Hypothalamus (tissue), 51 donors: ENCODE measurements at places on chromosomes 3 and 15.

DNA sequence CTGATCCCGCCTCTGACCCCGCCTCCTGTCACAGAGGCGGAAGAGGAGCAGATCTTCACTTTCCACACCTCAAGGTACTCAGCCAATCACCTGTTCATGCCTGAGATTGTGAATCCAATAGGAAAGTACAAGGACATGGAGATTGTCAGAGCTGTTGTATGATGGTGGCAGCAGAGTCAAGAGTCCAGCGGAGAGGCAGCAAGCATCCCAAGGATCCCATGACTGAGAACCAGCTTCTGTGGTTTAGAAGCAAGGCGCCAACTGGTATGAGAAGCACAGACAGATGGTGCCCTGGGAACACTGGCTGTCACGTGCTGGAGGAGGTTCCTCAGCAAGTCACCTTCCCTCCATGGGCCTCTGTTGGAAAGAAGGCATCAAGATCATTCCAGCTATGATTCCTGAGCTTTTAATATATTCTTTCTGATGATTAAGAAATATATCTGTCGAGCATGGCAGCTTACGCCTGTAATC is 93.9 kb downstream of the CPN2 start:
- DNase-seq, result no peak

GRCh38 chr3:23592961-23593931 is 212.5 kb upstream of the UBE2E1 start:
- no peak for DNase-seq

GRCh38 chr3:57206423-57206822 is 6.6 kb upstream of the HESX1 start:
- no peak for DNase-seq

GRCh38 chr15:79495775-79496174 is 63.6 kb downstream of the MINAR1 start:
- DNase-seq, result no peak

GRCh38 chr3:132787616-132788300 is 65.5 kb upstream of the NPHP3 start:
- DNase-seq, result no peak

- DNase-seq, result no peak
These were observed 107.7 kb upstream of the SLC6A11 start for GRCh38 chr3:10708216-10708893.

DNA sequence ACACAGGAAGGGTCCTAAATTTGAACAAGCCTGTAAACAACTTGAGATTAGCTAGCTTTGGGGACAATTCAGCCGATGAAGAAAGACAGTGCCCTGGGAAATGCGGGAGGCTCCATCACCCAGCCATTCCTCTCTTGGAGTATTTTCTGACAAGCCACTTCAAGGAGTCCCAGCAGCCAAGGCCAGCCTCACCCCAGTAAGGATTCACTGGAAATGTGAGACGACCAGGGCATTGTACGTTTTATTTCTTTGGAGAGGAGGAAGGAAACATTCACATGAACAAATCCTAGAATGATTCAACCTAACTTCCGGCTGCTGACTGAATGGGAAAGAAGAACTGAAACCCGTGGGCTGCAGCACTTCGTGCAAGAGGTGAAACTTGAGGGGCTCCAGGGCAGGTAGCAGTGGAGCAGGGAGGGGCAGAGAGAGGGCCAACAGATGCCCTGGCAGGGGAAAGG is 116.4 kb upstream of the ARHGEF3 start:
- DNase-seq, result no peak

DNA sequence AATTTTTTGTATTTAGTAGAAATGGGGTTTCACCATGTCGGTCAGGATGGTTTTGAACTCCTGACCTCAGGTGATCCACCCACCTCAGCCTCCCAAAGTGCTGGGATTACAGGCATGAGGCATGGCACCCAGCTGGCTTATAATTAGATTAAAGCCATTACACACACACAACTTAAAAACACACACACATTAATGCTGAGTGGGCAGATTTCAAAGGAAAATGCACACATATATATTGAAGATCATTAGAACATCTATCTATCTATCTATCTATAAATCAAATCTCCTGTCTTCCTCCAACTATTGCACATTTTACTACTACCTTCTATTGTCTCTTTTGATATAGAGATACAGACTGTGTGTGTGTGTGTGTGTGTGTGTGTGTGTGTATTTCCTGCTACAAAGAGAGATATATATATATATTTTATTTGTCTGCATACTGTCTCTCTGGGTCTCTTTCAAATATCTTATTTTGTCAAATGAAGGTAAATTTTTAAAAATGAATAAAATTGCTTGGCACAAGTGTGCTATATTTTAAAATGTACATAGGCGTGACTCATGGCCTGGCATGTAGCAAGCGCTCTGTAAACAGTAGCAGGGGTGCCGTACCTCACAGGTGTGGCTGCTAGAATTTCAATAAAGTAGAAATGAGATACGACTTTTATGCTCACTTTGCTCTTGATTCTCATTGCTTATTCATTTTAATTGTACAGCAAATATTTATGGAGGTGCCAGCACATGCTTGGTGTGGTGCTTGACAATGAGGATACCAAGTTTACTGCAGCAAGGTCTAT is 655.8 kb downstream of the AGBL1 start:
- no peak for DNase-seq

DNA sequence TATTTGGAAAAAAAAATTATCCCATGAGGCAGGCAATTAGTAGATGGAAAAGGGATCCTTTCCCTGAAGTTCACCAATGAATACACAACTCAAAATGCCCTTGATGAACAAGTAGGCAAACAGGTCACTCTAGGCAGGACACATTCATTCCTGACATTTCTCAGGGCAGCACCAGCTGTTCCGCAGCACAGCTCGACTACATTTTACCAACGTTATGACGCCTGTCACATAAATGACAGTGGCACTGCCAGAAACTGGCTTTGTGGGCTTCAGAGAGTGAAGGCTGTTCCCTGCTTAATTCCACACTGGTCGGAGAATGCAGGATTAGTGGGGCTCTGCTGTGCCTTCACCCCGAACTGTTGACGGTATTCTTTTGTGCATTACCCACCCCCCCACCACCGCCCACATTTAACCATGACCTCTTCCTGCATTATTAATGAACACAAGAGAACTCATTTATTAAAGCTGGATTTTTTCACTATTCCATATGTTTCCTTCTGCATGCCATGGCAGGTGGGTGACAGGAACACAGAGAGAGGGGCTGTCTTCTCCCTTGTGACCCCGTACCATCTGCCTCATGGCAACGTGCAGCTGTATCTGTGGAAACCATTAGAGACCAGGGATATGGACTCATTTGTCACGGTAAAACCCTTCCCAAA is 197.6 kb downstream of the PDZRN3 start:
- DNase-seq, result no peak

GRCh38 chr3:119311081-119311925 is 17.1 kb downstream of the ARHGAP31 start:
- DNase-seq, result no peak

DNA sequence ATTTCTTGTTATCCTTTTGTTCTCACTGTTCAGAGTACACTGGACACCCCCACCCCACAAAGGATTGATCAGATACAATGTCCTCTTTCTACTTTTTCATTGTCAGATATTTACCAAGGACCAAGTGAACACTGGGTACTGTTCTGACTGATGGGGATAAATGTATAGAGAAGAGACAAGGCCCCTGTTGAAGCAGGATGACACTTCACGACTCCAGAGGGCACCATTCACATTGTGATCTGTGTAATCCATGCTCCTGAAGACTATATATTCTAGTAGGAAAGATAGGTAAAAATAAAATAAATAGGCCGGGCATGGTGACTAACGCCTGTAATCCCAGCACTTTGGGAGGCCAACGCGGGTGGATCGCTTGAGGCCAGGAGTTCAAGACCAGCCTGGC is 7.2 kb upstream of the CRYGS start:
- DNase-seq, result no peak

- no peak for DNase-seq
These were observed 102.9 kb downstream of the CHST2 start for GRCh38 chr3:143222505-143222904.

GRCh38 chr15:68559345-68560310 is 19.2 kb upstream of the CORO2B start:
- peak; percentile 64 for DNase-seq

- no peak for DNase-seq
These were observed 106.0 kb upstream of the ADPGK start for GRCh38 chr15:72889545-72889944.

GRCh38 chr3:8845641-8846040 is 76.2 kb upstream of the OXTR start:
- DNase-seq, result no peak

- no peak for DNase-seq
These were observed 37.9 kb downstream of the PPCDC start for GRCh38 chr15:75061272-75061671.

DNA sequence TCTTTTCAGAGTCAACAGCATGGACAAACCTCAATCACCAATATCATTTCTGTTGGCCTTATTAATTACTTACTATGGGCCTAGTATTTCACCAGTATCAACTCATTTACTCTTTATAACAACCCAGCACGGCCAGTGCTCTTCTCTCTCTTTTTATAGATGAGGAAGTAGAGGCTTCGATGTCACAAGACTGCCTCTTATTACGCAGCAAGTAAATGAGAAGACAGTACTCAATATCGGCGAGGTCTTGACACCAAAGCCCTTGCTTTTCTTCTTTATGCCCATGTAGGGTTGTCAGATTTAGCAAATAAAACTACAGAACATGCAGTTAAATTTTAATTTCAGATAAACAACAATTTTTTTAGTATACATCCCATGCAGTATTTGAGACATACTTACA is 99.0 kb upstream of the KCNMB2 start:
- no peak for DNase-seq

DNA sequence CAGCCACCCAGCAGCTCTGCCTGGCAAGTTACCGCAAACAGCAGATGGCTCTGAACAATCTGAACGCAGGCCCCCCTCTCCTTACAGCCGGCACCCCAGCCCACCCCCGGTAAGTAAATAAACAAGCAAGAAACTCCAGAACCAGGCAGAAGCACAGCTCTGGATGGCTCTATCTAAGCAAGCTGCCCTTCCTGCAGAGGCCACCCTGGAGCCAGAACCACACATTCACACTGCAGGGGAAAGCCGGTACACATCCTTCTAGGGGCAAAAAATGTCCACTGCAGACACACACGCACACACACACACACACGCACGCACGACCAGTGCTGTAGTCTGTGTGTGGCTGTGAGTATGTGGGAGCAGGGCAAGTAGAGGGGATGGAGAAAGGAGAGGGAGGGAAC is 63.9 kb downstream of the ADCY5 start:
- DNase-seq, result no peak

- DNase-seq, result no peak
These were observed 206.3 kb downstream of the IGSF11 start for GRCh38 chr3:118828351-118828750.

GRCh38 chr3:106212665-106213222 is 343.9 kb upstream of the CBLB start:
- DNase-seq, result no peak

GRCh38 chr3:73225991-73226390 is 164.5 kb downstream of the EBLN2 start:
- no peak for DNase-seq

- DNase-seq, result no peak
These were observed 213.8 kb upstream of the STAC start for GRCh38 chr3:36166477-36166876.

DNA sequence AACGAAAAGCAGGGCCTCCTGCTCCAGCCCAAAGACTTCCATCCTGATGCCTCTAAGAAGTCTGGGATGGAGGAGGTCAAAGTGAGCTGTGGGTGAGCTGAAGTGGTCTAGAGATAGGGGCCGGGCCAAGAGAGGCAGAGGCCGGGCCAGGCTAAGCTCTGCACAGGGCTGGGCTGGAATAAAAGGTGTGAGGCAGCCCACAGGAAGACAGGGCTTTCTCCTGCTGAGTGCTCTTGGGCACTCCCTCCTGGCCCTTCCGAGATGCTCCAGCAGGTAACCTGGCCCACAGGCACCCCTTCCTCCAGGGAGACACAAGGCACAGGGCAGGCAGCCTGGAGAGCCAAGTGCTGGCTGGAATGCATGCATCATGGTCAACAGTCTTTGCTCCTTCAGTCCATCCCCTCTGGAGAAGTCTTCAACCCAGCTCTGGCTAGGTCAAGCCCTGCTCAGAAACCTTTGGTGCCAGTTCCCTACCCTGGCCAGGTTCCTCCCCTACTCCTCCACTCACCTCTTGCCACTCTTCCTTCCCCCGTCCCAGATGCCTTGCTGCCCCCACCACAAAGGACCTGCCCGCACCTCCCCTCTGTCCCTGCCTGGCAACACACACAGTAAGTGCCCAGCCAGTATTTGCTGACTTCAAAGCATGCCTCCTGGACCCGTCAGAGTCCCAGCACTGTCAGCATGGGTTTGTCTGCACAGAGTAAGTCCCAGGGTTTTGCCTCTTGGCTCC is 93.6 kb downstream of the SEC22A start:
- no peak for DNase-seq

DNA sequence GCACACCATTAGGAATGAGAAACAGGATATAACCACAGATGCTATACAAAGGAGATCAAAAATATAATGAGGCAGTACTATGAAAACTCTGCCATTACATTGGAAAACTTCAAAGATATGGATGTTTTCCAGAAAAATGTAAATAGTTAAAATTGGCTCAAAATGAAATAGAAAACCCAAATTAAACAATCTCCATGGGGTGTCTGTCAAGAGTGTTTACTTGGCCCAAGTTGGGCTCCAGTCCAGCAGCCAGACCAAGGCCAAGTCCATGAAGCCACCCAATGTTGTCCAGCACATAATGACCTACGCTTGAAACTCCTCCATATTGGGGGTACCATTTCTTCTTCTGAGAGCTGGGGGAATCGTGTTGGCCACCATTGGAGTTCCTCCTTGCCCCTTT is 37.1 kb downstream of the CTXND1 start:
- no peak for DNase-seq

GRCh38 chr3:184341925-184342324 is 4.5 kb downstream of the FAM131A start:
- no peak for DNase-seq

GRCh38 chr3:129286081-129286480 is 7.4 kb downstream of the HMCES start:
- no peak for DNase-seq

DNA sequence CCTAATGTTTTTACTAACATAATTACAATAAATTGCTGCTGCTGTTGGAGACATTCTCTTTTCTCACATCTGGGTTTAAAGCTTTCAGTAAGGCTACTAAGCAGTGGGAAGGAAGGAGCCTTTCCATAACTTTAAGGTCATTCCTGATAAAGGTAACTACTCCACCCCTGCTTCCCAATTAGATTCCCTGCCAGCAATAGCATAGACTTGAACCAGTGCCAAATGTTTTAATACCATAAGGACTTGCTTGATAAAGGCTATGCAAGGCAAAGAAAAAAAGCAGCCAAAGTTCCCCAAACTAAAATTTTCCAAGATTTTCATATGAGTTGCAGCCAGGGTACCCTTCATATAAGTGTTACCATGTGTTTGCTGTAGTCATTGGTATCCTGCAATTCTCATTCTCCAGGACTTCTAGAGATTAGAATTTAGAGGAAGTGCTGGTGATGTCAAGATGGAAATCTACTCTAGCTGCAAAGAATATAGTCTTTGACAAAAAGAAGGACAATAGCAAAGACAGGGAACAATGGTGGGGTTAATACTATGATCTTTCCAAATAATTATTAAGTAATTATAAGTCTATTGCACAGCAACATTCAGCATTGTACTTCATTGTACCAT is 106.1 kb downstream of the FILIP1L start:
- no peak for DNase-seq

GRCh38 chr15:48710952-48711495 is 65.5 kb upstream of the FBN1 start:
- DNase-seq, result no peak

- no peak for DNase-seq
These were observed 55.9 kb downstream of the DNASE1L3 start for GRCh38 chr3:58154626-58155449.

GRCh38 chr3:187669675-187670504 is at the start of gene SST:
TSS of gene SST (minus strand) at chr3:187670394. CDS start at chr3:187670291, 103 bp downstream.
- DNase-seq, result no peak
